ENCODE measurements at places on chromosomes 2 and 18.

- DNase-seq: no peak
These were observed 41.5 kb upstream of the C1D start for GRCh38 chr2:68104111-68104835.

DNA sequence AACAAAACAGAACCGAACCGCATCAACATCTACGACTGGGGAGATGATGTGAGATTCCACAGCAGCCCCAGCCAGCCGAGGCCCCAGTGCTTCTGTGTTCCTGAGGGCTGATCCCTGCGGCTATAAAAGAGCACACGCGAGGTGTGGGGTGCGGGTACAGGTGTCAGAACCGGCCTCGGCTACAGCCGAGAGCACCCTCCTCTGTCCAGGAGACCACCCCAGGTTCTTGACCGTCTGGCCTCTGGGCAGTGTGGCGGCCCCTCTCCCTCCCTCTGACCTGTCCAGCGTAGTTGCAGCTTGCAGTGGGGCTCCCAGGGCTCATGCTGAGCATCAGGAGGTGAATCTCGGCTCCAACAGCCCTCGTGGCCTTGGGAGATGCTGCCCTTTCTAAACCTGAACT is 23.7 kb downstream of the RTP5 start:
- no peak for DNase-seq

DNA sequence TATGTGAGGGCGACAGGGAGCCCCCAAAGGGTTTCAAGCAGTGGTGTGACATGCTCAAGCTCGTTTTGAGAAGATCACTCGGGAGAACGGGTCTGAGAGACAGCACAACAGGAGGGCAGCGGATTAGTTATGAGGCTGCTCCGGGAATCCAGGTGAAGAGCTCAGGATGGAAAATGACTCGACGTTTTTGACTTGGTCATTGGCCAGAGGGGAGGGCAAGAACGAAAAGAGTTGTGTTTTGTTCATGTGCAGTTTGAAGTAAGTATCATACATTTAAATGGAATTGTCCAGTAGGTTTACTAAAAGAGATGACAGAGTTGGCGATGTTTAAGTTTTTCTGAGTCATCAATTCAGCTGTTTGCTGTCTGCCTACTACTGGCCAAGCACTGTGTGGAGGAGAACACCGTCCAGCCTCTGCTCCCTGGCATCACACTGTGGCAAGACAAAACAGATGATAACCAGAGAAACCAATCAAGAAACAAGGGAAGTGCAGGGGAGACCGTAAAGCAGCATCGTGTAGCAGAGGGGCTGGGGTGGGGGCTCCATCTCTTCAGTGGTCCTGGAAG is 25.3 kb upstream of the ANXA4 start:
- DNase-seq: peak; percentile 16

GRCh38 chr2:32484937-32485336 is 128.1 kb downstream of the BIRC6 start:
- peak; percentile 95 for DNase-seq

DNA sequence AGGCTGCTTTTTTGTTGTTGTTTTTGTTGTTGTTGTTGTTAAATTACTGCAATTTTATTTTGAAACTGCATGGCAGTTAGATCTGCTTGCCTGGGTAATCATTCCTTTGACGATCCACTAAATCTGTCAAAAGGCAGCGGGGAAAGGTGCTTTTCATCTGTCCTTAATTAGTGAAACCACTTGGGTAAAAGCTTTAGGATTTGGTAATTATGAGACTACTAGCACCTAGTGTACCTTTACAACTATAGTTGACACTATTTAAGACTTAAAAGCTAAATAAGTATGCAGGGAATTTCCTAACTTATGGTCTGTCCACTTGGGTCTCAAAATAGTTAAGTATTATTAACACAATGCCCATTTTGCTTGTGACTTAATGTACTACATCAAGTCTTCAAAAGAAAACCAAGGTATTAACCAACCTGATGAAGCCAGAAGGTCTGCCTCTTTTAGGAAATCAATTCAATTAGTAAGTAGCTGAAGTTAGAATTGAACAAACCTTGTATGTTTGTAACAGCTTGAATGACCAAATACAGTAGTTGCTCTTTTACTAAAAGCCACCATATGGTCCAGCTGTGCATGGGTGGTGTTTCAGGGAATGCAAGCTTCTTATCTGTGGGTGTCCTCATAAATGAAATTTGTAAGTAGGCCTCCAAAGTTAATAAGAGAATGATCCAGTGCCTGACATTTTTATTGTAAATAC is 44.8 kb downstream of the NAB1 start:
- no peak for DNase-seq

DNA sequence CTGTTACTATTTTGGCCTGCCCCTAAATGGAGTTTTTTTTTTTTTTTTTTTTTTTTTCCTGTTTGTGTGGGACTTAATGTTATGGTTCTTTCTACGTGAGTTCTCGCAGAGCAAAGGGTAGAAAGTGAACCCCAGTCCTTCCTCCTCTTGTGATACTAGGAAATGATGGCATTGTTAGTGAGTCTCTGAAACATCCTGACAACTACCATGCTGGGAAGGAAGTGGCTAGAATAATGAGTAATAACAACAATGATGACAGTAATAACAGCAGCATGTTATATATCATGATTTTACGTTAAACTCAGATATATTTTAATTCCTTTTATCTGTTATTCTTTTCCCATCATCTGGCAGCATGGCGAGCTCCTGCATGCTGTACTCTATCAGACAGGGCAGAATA is 216.2 kb upstream of the LINC00305 start:
- no peak for DNase-seq

- DNase-seq: peak; percentile 69
These were observed 201.0 kb downstream of the SMAD7 start for GRCh38 chr18:48749768-48750167.

DNA sequence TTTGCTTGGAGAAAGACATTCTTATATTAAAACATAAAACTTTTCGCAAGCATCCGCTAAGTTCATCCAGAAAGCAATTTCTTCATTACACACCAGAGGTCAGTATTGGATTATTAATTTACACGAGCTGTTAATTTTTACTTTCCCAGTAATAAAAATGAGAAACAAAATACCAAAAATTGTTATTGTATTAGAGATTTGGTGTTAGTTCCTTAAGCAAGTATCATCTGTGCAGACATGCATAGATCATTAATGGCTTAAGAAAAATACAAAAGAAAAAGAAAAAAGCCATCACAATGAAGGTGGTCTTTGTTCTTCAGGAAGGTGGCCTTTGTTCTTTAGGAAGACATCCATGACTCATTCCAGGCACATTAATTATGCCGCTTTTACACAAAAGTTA is 53.6 kb upstream of the HNMT start:
- peak; percentile 9 for DNase-seq

GRCh38 chr2:239169311-239170048 is 231.3 kb downstream of the HDAC4 start:
- DNase-seq: no peak

DNA sequence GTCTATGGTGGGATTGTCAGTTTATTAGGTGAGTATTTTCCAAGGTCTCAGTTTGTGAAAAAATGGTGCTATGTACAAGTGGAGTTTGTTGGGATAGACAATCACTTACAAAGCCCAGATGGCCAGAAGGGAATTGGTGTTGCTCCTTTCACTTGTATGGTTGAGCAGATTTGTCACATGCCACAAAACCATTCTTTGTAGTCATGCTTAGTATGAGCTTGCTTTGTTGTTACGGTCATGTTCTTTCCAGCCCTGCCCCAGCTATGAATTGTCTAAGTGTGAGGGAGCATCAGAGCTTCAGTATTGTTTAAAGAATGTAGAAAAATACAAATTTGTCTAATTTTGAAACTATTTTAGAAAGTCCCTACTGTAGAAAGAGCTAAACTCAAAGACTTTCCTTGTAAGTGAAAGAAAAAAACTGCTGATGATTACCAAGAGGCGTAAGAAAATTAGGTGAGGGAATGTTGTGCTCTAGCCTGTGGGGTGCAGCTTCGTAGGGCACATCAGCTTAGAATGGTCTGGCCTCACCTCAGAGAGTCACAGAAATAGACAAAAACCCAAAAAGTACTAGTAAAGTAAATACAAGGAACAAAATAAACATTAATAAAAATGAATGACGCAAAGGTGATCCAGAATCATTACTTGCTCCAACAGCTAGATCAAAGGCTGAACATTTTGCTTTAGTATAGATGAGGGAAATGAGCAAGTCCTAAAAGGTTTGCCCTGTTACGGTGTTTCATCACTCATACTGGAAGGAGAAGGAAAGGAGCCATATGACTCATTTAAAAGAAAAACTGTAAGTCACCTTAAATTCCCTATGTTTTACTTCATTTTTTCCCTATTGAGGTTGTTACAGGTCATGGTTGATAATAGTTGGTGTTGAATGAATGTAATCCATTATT is 9.2 kb downstream of the TGIF1 start:
- DNase-seq: peak; percentile 43

GRCh38 chr2:218172845-218173244 is 6.1 kb upstream of the CXCR1 start:
- DNase-seq: no peak

- DNase-seq: no peak
These were observed 145.7 kb upstream of the DLX2 start for GRCh38 chr2:172248381-172248780.

DNA sequence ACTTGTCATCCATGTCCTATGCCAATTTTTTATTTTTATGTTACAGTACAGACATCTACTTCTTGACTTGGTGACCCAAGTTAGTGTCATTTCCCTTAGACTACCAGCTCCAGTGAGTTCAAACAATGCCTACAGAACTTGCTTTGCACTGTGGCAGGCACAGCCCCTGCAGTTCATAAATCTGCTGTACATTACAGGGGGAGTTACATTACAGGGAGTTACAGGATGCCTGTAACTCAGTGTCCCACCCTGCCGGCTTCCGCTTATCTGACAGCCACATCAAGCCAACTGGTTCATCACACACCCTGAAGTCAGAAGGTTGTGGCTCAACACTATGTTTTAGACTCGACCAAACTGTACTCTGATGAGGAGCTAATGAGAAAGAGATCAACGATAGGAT is 7.8 kb upstream of the NPAS2 start:
- no peak for DNase-seq

GRCh38 chr2:56034258-56034657 is 110.7 kb upstream of the EFEMP1 start:
- no peak for DNase-seq

- no peak for DNase-seq
These were observed 104.5 kb upstream of the ZEB2 start for GRCh38 chr2:144624451-144624850.

DNA sequence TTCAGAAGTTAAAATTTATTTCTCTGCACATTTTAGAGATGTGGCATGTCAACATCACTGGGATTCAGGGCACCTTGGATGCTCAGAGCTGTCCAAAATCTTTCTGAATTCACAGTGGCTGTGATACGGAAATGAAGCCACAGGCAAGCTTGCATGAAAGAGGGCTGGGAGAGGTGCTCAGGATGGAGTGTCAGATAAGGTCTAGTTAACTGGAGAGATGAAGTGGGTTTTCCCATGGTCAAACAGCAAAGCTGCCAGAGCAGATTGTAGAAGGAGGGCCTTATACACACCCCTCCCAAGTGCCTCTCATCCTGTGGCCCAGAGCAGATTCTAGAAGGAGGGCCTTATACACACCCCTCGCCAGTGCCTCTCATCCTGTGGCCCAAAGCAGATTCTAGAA is 286.8 kb upstream of the PXDN start:
- DNase-seq: no peak

GRCh38 chr18:75654386-75654785 is 226.9 kb upstream of the SMIM21 start:
- no peak for DNase-seq

DNA sequence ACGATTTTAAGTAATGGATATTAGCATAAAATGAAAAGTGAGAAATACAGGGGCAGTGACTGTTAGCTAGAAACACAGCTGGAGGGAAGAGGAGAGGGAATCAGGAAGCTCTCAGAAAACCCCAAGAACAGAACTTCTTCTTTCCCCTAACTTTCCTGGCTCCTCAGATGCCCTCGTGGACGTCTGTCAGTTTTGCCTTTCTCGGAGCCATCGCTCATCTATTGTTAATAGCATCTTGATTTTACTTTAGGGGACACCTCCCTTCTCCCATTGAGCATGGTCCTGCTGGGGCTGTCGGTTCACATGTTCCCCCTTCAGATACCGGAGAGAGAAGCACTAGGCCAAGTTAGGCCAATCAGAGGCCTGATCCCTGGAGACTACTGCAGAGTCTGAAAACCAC is 2.3 kb upstream of the PLEK start:
- DNase-seq: no peak

DNA sequence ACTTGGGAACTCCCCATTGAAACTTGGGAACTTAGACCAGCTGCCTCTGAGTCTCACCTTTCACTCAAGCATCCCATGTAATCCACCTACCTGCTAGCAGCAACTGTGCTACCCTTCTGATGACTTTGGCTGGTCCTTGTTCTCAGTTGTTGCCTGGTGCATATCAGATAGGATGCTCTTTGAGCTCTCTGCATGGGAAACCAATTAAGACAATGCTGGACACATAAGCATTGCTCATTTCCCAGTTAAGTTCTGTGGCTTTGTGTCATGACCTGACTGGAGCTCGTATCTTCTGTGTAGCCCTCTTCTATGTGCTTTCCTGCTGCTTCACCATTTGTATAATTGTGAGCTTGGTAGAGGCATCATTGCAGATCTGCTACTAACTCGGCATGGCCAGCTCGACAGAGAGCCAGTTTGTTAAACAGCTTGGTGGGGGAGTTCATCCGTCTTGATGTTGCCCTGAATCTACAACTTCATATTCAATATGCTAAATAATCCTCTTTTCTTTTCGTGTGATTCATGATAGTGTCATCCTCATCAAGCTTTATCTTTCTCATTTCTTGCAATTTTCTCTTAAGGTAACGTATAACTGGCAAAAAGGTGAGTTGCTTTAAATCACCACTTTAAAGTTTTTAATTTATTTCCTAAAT is 447.5 kb upstream of the SLC14A2 start:
- peak; percentile 24 for DNase-seq

DNA sequence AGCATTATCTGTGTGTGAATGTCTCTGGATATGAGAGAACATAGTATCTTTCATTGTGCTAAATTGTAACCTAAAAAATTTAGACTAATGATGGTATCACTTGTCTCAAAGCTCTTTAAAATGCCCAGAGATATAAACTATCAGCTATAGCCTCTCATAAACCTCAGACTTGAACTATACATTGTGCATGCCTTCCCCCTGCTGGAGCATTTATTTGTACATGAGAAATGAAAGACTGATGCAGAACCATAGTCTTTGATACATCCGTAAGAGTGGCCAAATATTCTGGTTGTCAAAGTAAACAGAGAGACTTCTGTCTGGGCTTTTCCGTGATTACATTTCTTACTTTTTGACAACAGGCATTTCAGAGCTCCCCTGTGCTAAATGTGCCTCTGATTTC is 71.9 kb upstream of the CCDC68 start:
- no peak for DNase-seq

DNA sequence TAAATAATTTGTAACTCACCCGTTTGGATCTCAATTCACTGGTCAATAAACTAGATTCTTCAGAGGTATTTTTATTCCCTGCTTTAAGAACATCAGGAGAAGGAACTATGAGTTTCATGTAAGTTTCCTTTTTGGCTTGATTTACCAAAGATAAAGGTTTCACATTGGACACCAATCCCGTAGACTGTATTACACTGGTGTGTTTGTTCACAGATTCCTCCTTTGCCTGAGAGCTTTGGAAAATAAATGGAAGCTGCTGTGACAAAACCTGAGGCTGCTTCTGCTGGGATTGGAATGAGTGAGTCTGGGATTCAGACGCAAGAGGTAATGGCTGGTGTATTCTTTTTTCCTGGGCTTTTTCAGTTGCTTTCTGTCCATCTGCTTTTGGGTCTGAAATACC is 151.8 kb upstream of the WDSUB1 start:
- no peak for DNase-seq

Data from fibroblast of gingiva (primary cell).